Colonic mucosa (tissue), 4 donors: ENCODE measurements at places on chromosomes 5 and 9. TPM values are rescaled to one million over a fixed set of nuclear protein-coding genes. Genes with fewer than 3 reads are reported as not detected.

GRCh38 chr5:41656597-41656996 lies 146.2 kb upstream of the PLCXD3 start:
- no peaks in the 10 kb centered on the region for H3K36me3 ChIP-seq
- no peaks in the 10 kb centered on the region for H3K4me1 ChIP-seq
- no peak overlapping the region for H3K27ac ChIP-seq
- DNase-seq = no peak
- H3K4me3 ChIP-seq = no peak overlapping the region

PNPLA7 gene
- 7.1 TPM for total RNA-seq

- peak; percentile 89 for DNase-seq
- H3K4me3 ChIP-seq = no peak overlapping the region
- H3K36me3 ChIP-seq = no peaks in the 10 kb centered on the region
- no peaks in the 10 kb centered on the region for H3K27me3 ChIP-seq
- H3K4me1 ChIP-seq = peaks cover 15% of the 10 kb centered on the region
Observed at GRCh38 chr5:55601204-55601618, 66.4 kb upstream of the PLPP1 start.

FGF1 gene
- not detected for total RNA-seq

DNA sequence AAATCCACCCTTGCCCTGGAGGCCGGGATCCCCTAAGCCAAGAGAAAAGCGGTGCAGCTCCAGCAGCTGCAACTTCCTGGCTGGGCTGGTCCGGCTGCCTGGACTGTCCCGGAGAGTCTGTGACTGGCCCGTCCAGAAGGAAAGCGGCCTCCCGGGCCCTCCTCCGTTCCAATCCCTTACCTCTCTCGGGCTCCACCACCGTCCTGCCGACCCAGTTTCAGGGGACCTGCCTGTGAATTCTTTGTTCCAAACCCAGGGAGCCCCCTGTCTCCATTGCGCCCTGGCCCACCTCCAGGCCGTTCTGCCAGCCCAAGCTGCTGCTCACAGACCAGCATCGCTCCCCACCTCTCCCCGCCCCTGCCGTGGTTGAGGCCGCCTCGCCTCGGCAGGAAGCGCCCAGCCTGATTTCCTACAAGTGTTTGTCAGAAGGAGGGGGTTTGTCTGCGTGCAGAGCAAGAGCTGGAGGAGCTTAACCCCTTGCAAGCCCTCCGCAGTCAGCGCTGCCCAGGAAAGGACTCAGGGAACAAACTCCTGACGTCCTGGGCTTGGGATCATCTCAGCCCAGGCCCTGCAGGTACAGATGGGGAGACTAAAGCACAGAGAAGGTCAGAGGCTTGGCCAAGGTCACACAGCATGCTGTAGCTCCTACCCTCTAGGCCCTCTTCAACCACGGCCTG lies at the start of gene AKNA:
Gene AKNA, minus strand, starts transcription at position 303 of the 677 bp plus-strand sequence. CDS start 6,649 bp downstream, outside the sequence.
- H3K4me1 ChIP-seq = peaks cover 16% of the 10 kb centered on the region
- peak; percentile 84 for DNase-seq

C5orf52 gene
- total RNA-seq = 5.5 TPM

DNA sequence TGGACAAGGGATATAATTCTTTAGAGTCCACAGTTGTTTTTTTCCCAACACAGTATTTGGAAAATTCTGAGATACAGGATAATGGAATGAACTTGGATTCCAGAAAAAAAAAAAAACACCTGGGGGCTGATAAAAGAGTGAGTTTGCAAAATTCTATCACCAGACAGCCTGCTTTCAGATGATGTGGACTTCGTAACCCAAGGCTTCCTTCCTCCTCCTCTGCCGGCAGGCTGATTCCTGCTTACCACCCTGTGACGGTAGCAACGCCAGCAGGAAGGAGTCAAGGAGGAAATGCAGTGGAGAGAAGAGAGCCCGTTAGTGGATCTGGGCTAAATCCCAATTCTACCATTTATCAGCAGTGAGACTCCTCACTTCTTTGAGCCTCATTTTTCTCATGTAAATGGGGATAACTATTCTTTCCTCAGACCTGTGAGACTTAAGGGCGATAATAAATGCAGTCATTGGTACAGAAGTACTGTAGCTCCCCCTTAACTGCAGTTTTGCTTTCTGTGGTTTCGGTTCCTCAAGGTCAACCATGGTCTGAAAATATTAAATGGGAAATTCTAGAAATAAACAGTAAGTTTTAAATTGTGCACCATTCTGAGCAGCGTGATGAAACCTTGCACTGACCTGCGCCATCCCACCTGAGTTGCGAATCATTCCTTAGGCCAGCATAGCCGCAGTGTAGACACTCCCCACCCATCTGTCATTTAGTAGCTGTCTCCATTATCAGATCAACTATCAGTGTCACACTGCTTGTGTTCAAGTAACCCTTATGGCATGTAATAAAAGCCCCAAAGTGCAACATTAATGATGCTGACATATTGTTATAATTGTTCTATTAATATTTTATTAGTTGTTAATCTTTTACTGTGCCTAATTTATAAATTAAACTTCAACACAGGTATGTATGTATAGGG lies 71.4 kb downstream of the DCP2 start:
- H3K36me3 ChIP-seq = no peaks in the 10 kb centered on the region
- H3K4me1 ChIP-seq = no peaks in the 10 kb centered on the region
- H3K27ac ChIP-seq = no peak overlapping the region
- no peak for DNase-seq
- H3K27me3 ChIP-seq = no peaks in the 10 kb centered on the region

DNA sequence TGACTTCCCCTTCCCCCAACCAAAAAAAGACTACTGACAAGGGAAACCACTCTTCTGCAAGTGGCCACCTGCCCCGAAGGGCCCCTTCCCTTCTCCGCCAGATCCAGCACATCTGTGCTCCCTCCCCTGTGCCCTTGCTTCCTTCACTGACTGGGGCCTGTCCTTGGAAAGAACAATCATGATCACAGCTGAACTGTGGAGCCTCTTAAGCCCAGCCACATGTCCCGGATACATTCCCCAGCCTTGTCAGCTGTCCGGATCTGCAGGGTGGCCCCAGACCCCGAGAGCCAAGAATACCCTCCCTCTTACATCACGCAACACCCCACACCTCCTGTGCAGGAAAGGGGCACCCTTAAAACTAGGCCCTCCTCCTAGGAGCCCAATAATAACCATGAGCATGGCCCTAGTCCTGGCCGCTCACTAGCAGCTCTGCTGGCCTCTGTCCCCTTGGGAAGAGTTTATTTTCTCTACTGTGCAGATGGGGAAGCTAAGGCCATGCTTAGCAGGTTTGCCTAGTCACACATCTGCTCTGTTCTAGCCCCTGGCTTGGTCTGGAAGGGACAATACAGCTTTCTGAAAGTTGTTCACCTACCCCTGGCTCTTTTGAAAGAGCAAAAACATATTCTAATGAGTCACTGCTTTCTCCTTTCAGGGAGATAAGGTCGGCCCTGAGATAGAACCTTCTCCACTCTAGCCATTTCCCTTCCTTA lies 3.8 kb downstream of the SPRY4 start:
- no peak for DNase-seq
- peak overlapping the region; percentile 76 for H3K27ac ChIP-seq
- no peak overlapping the region for H3K4me3 ChIP-seq
- no peaks in the 10 kb centered on the region for H3K27me3 ChIP-seq

ISOC1 gene
- total RNA-seq = 36.4 TPM

- no peaks in the 10 kb centered on the region for H3K36me3 ChIP-seq
- H3K4me1 ChIP-seq = no peaks in the 10 kb centered on the region
- peak overlapping the region; percentile 58 for H3K4me3 ChIP-seq
- H3K27me3 ChIP-seq = no peaks in the 10 kb centered on the region
- peak; percentile 83 for DNase-seq
Observed at GRCh38 chr5:179558932-179559283, 8.6 kb downstream of the RUFY1 start.

DNA sequence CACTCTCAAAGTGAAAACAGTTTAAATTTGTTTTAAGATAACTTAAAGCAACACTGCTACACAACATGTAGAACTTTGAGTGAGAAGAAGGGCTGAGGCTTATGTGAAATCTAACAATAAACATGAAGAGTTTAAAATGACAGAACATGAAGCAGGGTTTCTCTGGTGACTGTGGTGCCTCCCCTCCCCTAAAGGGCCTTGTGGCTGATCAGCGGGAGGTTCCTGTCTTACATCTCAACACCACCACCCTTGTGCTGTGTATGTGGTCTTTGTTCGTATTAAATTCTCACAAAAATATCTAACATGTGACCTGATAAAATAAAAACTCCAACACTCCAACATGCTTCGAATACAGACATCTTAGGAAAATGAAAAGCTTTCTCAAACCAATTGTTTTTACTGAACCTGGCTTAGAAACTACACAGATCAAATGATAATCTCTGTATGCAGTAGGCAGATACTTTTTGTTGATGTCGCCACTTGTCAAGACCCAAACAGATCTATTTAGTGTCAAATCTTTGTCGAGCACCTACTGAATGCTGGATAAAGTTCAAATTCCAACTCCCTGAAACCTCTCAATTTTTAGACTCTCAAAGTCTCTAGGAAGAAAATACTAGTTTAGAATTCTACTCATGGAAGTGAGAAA lies 9.9 kb upstream of the IQGAP2 start:
- H3K4me1 ChIP-seq = peaks cover 7% of the 10 kb centered on the region
- no peak overlapping the region for H3K27ac ChIP-seq
- H3K27me3 ChIP-seq = no peaks in the 10 kb centered on the region
- DNase-seq = no peak
- H3K4me3 ChIP-seq = no peak overlapping the region
- H3K36me3 ChIP-seq = no peaks in the 10 kb centered on the region

DNA sequence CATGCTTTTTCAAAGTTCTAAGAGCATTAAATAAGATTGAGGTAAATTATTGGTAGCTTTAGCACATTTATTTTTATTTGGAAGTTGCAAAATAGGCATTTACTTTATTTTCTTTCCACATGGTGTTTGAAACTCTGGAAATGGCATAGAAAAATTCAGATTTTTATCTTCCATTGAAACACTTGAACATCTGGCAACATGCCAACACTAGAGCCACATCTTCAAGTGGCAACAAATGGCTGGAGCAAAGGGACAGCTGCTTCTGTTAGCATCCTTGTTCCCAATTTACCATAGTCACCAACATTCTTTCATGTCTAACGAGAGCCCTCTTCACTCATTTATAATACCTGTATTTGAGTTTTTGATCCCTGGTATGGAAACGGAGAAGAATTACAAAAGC lies 539.9 kb downstream of the ZNF608 start:
- DNase-seq = no peak
- H3K4me1 ChIP-seq = no peaks in the 10 kb centered on the region
- H3K27ac ChIP-seq = no peak overlapping the region
- H3K27me3 ChIP-seq = no peaks in the 10 kb centered on the region
- H3K4me3 ChIP-seq = no peak overlapping the region
- H3K36me3 ChIP-seq = no peaks in the 10 kb centered on the region

GRXCR2 gene
- total RNA-seq = not detected
